Bladder microvascular endothelial cell (primary cell): ENCODE measurements at places on chromosomes 2 and 18. TPM values are rescaled to one million over a fixed set of nuclear protein-coding genes. Genes with fewer than 3 reads are reported as not detected.

The REG1B gene
- total RNA-seq = not detected in 2 replicates

The ATOH8 gene
- total RNA-seq = 25.1 and 31.7 TPM in 2 replicates

The CTAGE1 gene
- not detected in 2 replicates for total RNA-seq

The PROC gene
- total RNA-seq = not detected in 2 replicates

The GPC1 gene
- total RNA-seq = 7.1 and 13.8 TPM in 2 replicates
